Kidney (tissue), 22 donors: ENCODE measurements at places on chromosomes 6 and 20.
A peak's percentile ranks its signal among the peaks of the same experiment; 100 is the strongest.

GRCh38 chr6:12984776-12985175, 268.2 kb downstream of the PHACTR1 start:
- no peak for DNase-seq

- DNase-seq: no peak
Measured at GRCh38 chr20:51848346-51848745, 46.0 kb upstream of the SALL4 start.

DNA sequence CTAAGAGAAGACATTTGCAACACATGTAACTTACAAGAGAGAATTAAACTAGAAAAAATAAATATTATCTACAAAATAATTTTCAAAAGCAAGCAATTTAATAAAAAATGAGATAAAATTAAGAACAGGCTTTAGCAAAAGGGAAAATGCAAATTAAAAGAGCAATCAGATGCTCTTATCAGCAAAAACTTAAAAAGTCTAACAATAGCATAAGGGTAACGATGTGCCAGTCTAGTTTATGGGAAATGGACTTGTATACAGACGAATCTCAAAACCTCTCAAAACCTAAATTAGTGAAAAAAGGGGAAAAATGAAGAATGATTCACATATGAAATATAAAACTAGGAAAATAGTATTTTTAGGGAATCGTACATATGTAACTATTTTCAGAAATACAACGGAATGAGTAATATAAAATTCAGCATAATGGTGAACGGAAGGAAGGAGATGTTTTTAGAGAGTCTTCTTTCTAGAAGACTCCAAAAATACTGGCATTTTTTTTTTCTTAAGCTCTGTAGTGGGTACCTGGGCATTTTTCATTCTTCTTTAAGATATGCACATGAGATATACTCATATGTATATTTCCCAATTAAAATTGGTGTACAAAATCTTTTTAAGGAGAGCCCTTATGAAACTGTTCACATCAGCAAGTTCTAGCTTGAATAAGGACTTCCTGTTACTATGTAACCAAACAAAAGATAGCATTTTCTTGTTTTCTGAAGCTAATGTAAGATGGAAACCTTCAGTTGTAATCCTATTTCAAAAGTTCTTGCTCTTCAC, 927 bp upstream of the MANEA start:
- DNase-seq: no peak

DNA sequence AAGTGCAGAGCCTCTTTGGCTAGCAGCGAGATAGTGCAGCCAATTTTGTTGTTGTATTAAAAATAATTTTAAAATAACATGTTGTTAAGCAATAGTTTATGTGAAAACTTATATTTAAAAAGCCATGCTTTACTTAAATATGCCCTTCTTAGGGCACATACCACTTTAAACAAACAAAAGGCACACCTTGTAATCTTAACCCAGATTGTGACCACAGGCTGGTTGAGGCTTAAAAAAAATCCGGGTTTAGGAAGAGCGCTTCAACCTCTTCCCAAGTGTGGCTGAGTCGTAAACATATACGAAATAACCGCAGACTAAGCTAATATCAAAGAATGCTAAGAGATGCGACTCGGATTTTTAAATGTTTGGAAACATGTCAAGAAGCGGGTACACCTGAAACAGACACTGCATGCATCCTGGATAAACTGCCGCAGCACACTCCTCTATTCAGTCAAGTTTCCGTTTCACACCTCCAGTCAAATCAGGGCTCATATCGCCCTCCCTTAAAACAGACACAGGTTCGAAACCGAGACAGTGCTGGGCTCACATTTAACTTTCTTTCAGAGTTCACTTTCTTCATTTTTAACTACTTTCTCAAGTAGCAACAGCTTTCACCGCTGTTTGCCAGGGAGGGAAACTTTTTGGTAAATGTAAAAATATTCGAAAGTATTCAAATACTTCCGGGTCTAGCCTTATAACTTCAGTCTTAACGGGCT, 1.5 kb downstream of the DEK start:
- DNase-seq: peak; percentile 39

DNA sequence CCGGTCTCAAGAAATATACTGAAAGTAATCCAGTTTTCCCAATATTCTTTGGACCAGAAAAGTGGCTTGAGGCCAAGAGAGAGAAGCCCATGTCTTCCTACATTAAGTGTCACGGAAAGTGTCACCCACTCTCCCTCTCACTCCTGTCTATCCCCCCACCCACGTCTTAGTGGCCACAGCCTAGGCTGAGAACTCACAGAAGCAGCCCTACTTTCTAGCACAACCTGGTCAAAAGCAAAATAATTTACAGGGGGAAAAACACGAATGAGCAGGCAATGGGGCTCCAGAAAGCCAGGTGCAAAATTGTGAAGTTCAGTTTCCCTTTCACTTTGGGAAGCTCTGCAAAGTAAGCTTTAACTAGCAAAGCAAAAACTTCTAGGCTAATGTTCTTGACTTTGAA, 118.0 kb downstream of the OPRM1 start:
- DNase-seq: no peak

DNA sequence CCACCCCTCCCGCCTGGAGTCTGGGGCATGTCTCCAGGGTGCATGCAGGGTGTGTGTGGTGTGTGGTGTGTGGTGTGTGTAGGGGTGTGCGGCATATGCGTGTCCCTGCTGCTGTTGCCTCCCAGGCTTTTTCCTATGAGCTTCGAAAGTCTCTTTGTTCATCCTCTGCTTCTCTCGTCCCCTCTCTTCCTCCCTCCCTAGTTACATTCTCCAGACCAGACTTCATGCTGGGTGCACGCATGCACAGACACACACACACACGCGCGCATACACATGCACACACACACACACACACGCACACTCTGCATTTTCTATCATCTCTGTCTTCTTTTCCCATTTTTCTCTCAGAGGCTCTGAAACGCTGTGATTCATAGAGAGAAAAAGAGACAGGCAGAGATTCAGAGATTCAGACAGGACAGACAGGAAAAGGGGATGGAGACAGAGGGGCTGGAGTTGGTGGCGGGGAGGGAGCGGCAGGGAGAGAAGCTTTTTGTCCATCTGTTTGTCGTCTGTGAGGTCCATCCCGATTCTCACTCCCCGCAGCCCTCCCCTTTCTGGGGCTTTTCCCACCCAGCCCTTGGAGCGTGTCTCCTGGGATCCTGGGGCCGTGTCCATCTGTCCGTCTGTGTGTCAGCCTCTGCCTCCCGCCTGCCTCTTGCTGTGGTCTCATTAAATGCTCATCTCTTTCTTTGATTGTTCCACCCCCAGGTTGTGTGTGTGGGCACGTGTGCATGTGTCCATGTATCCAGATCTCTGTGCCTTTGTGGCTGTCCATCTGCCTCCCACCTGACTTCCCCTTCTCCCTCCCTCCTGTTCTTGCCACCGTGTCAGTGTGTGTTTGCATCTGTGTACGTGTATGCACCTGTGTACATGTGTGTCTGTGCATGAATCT, 62.6 kb downstream of the SRC start:
- no peak for DNase-seq
